Activated CD4-positive, alpha-beta T cell treated with anti-CD3 and anti-CD28 coated beads, Interleukin-2, Interleukin-4, amounts not matched to agents 100 ng/mL and 50 ng/mL, durations not matched to agents 16 hours and 8 hours (primary cell): ENCODE measurements at places on chromosomes 3 and 15.
A peak's percentile ranks its signal among the peaks of the same experiment; 100 is the strongest.

- no peak for DNase-seq
These were observed 44.8 kb downstream of the LHFPL4 start for GRCh38 chr3:9508781-9509180.

- no peak for DNase-seq
These were observed 765 bp upstream of the UBE2E2 start for GRCh38 chr3:23202203-23202920.

DNA sequence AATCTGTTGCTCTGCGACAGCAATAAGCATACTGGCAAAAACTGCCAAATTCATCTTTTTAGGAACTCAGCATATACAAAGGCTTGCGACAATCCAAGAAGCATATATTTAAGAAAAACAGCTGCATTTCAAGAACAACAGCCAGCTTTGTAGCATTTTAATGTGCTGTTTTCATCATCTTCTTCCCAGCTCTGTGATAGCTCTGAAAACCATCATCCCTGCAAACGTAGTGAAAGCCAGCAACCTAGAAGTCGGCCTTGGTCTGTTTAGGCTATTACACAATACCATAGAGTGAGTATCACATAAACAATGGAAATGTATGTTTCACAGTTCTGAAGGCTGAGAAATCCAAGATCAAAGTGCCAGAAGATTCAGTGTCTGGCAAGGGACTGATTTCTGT, 187.5 kb downstream of the NAALADL2 start:
- DNase-seq: no peak

GRCh38 chr3:179949412-179949811, 87.3 kb downstream of the PEX5L start:
- DNase-seq: no peak

DNA sequence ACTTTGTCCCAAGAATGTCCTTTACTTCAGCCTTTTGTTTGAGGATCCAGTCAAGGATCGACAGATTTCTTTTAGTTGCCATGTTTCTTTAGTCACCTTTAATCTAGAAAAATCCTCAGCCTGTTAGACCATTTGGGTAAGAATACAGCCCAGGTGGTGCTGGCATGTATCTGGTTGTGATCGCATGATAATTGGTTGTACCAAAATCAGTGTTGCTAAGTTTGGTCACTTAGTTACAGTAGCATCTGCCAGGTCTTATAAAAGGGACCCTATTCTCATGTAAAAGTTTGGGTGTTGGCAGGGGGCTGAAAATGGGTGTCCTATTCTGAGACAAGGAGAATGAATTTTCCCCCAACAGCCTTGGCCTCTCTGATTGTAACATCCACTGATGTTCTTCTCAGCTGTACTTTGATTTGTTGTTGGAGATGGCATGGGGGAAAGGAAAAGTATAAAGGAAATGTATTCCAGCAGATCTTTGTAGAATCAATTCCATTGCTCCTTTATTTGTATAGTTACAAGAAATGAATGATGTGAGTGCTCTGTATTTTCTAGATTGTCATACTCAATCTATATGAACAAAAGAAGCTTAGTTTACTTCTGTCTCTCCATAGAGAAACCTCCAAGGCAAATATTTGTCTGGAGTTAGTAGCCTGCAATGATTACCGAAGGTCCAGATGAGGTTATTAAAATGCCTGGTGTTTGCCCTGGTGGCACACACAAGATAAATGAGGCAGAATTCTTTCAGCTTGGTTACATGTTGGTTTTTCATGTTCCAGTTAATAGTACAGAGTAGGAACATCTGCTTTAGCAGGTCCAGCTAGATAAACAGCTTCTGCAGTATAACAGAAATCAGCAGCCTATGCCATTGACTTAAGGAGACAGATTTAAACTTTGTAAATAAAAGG, 65.7 kb downstream of the CMTM8 start:
- DNase-seq: no peak

- no peak for DNase-seq
These were observed 47.2 kb downstream of the MCF2L2 start for GRCh38 chr3:183381179-183381578.

DNA sequence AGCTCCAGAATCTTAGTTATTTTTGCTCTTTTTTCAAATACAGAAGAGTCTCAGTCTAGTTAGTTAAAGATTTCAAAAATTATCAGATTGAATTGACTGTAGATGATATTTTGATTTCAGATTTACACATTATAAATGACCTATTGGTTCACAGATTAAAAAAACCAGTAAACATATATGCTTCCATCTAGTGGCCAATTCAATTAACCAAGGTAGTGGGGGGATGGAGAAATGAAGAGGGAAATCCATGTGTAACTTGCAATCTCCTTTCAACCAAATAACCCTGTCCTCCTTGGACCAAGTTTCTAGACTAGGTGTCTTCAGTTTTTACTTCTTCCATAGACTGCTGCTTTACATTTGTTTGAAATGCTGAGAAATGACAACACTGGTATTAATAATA, 789.8 kb downstream of the ROBO1 start:
- DNase-seq: no peak

DNA sequence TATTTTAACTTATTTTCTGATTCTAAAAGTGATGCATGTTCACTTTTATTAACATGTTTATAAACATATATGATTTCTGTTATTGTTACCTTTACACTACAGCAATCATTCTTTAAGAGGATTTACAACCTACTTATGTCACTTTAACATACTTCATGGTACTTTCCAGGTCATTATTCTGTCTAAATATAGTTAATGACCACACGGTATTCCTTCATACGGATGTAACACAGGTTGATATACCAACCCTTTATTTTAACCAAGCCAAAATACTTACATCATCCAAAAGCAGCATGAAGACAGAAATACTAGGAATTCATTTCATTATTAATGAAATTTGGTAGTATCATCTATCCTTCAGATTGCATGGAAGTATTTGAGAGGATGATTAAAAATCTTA, 18.6 kb downstream of the PIK3R4 start:
- no peak for DNase-seq

- DNase-seq: no peak
These were observed 1.2 kb upstream of the ATRIP start for GRCh38 chr3:48445277-48445882.

GRCh38 chr15:90871139-90871715, 2.8 kb downstream of the FURIN start:
- no peak for DNase-seq

DNA sequence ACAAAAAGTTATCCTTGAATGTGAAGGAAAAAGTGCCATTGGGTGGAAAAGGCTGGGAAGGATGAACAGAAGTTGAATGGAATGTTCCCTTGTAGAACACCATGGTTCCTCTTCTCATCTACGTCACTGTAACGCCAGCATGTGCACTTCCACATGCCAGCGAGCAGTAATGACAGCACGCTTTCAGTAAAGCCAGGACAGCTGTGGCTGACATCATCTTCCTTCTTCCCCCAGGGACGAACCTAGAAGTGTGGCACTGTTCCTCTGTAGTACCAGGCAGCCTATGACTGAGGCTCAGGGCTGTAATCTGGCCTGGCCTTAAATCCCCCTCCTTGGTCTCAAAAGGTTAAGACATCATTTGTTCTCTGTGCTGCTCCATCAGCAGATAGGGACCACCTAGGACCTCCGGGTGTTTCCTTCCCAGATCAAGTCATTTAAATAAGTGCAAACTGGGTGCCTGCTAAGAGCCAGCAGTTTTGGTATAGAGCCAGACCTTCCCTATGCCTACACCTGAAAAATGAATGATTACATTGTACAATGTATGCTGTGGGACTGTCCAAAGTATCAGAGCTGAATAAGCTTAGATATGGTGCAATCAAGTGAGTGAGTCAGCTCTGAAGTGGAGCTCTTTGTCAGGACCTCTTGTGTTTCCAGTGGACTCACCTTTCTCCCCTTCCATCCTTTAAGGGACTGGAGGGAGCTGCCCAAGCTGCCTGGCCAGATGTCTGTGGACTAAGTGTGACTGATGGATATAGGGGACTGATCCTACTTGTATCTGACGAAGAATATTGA, 5.6 kb upstream of the SRPRB start:
- no peak for DNase-seq

GRCh38 chr15:67358812-67359211, 104.2 kb downstream of the IQCH start:
- no peak for DNase-seq

GRCh38 chr3:38153221-38153620, 12.1 kb upstream of the OXSR1 start:
- DNase-seq: no peak

- no peak for DNase-seq
These were observed 495.5 kb upstream of the ROBO1 start for GRCh38 chr3:80263260-80263659.

- DNase-seq: no peak
These were observed 2.5 kb upstream of the CERS3 start for GRCh38 chr15:100531204-100531603.

DNA sequence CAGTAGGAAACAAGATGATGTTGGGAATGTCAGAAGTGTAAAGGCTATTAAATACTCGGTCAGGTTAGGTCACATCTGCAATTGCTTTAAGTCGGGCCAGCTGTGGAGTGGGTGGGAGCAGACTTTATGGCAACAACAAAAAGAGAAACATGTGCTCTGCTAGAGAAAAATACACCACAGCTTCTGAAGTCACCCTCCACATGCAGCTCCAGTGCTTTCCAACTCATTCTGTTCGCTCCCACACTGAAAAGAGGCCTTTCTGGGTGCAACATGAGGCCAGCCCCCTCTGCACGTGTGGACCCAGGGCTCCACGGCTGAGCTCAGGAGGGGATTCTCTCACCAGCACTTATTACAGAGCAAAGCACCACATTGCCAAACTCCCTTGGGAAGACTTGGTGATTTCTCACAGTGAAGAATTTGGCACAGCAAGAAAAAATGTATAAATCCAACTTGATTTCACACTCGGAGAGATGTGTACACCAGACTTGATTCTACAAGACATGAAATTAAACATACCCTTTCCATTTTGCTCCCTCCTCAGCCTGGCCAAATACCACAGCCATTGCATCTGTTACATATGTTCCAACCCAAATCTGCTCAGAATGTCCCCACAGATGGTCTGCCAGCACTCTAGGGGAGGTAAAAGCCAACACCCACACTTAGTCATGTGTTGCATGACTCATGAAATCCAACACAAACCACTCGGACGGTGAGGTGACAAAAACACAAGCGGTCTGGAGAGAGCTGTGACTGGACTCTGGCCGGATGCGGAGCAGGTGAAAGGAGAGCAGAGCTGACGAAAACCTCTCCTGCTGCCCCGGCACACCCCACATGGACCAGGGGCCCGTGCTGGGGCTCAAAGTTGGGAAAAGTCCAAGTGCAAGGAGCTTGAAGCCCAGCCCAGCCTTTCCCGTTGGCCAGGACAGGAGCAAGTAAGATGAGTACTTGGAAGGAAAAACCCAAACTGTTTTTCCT, 74.6 kb downstream of the ITGB5 start:
- DNase-seq: peak; percentile 6

GRCh38 chr3:180646187-180646790, 33.0 kb downstream of the CCDC39 start:
- no peak for DNase-seq

GRCh38 chr3:4693620-4694019, 200.5 kb downstream of the ITPR1 start:
- DNase-seq: no peak

DNA sequence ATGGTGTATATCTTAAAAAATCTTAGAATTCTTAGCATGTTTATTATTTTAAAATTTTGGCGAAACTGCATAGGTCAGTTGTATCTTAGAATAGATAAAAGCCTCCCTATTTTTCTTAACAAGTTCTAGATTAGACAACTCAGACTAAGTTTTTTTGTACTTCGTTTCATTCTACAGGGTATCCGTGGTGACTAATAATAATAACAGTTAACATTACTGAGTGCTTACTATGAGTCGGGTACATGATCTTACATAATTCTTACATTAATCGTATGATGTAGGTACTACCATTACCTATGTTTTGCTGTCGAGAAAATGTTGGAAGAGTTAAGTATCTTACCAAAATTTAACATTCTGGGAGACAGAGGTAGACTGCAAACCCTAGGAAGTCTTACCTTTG, 60.7 kb downstream of the UBE2E2 start:
- DNase-seq: no peak

GRCh38 chr3:140469491-140469890, 208.4 kb upstream of the TRIM42 start:
- no peak for DNase-seq

DNA sequence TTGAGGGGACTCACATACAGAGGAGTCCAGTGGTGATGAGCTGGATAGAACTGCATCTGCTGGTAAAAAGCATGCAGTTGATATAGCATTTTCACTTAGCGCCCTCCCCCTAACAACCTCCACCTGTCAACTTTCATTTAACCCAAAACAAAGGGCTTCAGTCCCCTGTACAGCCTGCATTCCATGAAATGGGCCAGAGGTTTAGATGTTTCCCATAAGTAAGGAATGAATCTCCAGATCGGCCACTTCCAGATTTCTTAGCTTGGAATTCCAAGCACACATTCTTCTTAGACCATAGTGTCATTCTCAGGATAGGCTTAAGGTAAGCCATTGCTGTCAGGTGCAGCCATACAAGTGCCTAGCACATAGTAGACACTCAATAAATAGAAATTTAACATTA, 32.9 kb upstream of the BFSP2 start:
- no peak for DNase-seq

GRCh38 chr3:128994581-128995546, 988 bp upstream of the CFAP92 start:
- no peak for DNase-seq

GRCh38 chr3:138938877-138939560, 7.9 kb downstream of the FOXL2 start:
- DNase-seq: no peak

DNA sequence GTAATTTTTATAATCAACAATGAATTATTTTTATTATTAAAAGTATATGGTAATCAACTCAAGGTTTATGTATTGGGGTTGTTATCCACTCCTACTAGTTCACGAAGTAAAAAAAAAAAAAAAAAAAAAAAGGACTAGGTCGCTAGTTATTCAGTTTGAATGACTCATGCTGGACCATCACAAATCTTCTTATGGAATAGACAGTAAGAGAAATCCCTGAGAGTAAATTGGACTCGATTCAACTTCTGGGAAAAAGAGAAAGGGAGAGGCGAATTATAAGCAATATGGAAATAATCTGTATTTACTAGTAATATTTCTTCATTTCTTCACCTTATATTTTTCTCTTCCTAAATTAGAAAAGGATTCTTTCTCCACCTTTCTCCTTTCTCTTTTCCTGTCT, 2.0 kb downstream of the MYEF2 start:
- no peak for DNase-seq

DNA sequence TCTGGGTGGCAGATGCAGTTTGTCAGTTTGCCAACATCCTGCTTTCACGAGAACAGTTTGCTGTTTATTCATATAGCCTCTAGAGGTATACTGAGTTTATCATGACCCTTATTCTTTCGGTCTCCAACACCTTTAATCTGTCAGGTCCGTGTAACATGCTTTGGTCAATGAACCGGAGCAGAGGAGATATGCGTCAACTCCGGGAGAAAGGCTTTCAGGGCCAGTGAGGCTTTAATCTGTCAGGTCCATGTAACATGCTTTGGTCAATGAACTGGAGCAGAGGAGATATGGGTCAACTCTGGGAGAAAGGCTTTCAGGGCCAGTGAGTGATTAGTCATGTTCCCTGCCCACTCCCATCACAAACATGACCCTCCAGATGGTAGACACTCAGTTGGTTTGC, 16.9 kb upstream of the GPD1L start:
- DNase-seq: no peak
